ENCODE measurements at places on chromosomes 7 and 10.

GRCh38 chr10:5566614-5567013 lies 41.9 kb downstream of the CALML3 start:
- peak; percentile 96 for DNase-seq

GRCh38 chr10:108566316-108567107 lies 1356.8 kb downstream of the XPNPEP1 start:
- DNase-seq: no peak

GRCh38 chr10:3720228-3721019 lies 64.6 kb downstream of the KLF6 start:
- peak; percentile 93 for DNase-seq

GRCh38 chr7:11579141-11579540 lies 252.9 kb downstream of the THSD7A start:
- no peak for DNase-seq

- DNase-seq: peak; percentile 52
Observed at GRCh38 chr10:87093632-87094372, 841 bp downstream of the GLUD1 start.

GRCh38 chr10:93768892-93769291 lies 11.2 kb downstream of the LGI1 start:
- no peak for DNase-seq

DNA sequence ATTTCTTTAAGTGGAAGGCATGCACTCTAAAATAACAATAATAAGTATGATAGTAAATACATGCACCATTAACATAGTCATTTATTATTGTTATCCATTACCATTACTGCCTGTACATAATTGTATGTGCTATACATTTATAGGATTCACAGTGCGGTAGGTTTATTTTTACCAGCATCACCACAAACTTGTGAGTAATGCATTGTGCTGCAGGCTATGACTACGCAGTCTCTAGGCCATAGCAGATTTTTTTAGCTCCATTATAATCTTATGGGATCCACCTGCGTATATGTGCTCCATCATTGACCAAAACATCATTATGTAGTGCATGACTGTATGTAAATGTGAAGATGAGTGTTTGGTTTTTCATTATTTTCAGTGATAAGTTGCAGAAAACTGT lies 160.0 kb downstream of the LRRC4 start:
- no peak for DNase-seq

GRCh38 chr7:74226633-74227032 lies 16.8 kb downstream of the LAT2 start:
- DNase-seq: no peak

- no peak for DNase-seq
Observed at GRCh38 chr10:36050763-36051499, 408.8 kb upstream of the FZD8 start.

DNA sequence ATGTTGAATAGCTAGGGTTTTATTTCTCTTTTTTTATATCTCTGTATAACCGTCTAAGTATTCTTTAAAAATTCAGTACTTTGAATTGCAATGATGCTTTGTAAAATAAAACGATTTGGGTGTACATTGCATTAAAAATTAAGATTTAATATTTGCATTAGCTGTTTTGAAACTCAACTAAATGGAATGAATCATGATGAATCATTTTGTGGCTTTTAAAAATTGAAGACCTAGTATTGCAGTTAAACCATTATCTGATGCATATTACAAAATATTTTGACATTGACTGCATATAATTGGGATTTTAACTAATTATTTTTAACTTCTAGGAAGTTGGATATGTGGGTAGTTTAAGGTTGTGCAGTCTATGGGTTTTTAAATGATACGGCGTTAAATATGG lies 314.0 kb downstream of the CDK14 start:
- peak; percentile 48 for DNase-seq

- no peak for DNase-seq
Observed at GRCh38 chr10:31816318-31816717, 112.3 kb downstream of the ARHGAP12 start.

- DNase-seq: no peak
Observed at GRCh38 chr10:102670871-102671434, 26.7 kb downstream of the TRIM8 start.

GRCh38 chr10:117830205-117830604 lies 216.5 kb downstream of the RAB11FIP2 start:
- DNase-seq: no peak

DNA sequence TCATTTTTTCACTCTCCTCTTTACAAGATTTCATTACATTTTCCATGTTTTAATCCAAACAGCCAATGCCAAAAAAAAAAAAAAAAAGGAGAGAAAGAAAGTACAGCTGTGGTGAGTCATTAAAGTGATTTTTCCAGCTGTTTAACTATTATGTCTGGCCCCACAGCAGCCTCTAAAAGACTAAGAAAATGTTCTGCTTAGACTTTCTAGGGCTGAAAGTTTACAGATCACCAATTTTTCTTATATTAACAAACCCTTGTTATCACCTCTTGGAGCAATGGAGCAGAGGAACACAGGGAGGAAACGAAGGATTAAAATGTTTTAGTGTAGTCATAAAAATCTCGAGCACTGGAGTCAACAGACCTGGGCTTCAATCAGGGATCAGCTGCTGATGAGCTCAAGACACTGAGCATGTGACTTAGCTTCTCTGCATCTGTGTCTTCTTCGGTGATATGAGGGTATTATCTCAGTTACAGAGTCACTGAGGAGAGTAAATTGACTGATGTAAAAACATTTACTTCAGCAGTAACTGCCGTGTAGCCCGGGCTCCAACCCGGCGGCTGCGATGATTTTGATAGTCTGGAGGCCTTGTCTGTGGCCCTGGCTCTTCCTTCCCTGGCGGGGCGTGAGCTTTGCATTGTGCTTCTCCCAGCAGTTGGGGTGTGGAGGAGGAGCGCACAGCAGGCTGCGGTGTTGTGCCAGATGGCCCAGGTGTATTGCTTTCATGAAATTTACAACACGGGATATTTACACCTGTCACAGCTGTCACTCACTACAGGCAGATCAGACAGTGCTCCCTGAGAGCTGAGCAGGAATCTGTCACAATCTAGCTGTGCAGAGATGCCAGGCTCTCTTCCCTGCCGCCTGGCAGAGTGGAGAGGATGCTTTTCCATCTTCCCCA lies 298.3 kb upstream of the FZD8 start:
- no peak for DNase-seq

DNA sequence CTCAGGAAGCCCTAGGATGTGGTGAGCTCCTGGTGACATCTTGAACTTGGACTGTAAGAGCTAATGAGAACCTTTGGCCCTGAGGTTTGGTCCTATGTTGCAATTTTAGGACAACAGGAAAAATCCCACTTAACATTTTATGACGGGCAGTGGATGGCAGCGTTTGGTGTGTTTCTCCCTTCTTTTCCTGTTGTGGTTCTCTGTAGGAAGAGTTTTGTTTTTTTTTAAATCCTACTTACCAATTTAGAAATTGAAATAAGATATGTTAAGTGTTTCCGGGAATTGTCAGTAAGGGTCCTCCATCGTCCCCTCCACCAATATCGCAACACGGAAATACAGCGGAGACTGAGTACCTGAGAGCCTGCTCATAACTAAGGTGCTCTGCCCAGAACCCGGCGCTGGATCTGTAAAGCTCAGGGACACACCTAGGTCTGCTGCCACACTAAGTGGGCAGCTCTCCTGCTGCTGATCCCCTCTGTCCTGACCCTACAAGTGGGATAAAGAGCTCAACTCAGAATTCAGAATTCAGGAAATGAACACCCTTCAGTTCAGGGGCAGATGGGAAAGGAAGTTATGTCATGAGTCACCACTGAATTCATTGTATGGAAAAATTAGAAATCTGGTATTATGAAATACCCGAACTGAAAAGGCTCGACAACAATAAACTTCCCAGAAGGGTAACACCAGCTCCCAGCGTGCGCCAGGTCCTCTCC lies 9.1 kb upstream of the PROSER2 start:
- peak; percentile 63 for DNase-seq

- DNase-seq: no peak
Observed at GRCh38 chr7:1096156-1097119, 8.5 kb downstream of the GPER1 start.

DNA sequence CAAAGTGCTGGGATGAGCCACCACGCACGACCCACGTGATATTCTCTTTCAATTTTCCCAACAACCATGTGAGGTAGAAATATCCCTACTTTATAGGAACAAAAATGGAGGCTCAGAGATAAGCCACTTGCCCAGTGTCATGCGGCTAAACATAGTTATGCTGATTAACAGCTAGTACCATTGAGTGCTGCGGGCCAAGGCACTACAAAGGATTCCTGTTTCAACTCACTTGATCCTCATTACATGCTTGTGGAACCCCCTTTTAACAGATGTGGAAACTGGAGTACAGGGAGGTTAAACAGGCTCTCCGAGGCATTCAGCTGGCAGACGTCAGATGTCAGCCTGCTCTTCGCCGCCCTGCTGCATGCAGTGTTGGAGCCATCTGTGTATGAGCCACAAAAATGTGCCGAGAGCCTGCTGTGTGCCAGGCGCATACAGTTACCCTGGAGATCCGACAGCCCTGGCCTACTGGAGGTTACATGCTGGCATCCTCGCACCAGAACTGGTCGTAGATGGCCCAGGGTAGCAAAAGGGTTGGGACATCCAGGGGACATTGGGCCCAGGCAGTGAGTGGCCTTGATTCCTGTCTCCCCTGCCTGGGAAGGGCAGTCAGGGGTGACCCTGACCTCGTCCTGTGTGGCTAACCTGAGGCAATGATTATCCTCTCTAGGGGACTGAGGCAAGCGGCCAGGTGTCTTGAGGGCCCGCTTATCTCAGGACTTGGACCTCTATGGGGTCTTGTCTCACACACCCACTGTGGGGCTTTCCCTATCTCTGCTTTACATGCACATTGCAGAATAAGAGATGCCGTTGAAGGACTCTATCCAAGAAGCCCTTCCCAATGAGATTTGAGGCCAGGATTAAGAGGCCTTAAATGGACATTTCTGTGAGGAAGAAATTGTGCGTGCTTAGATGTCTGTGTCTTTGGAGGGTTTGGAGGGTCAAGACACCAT lies 18.5 kb upstream of the SRGN start:
- DNase-seq: no peak

- DNase-seq: peak; percentile 22
Observed at GRCh38 chr7:85489498-85489897, 302.6 kb upstream of the SEMA3D start.

DNA sequence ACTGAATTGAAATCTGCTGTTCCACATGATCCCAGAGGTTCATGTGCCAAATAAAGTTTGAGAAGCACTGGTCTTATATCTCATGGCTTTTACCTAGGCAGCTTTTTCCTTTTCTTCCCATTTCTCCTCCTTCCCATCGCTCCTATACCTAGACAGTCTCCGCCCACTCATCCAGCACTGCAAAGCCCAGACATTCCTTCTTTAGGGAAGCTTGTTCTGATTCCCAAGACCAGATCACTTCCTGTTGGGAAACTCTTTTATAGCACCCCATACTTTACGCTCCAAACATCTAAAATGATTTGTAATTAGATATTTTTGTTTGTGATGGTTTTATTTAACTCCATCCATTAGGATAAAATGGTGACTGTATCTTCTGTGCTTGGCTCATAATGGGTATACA lies 75.9 kb downstream of the BMPER start:
- DNase-seq: no peak

- no peak for DNase-seq
Observed at GRCh38 chr7:986766-987751, 4.1 kb downstream of the CYP2W1 start.

DNA sequence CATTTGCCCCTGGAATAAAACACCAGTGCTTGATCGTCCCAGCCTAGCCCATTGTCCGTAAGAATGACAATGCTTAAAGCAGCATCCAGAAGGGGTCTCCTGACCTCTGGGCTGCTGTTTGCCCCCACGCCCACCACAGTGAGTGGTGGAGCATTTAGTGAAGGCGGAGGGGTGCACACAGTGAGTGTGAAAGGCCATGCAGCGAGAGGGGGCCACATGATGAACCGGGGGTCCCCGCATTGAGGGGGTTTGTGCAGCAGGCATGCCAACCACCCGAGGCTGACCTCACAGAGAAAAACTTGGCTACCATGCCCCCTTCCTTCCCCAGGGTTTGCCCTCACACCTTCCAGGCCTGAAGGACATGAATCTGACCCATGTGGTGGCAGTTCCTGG lies 28.4 kb downstream of the CPXM2 start:
- no peak for DNase-seq

- no peak for DNase-seq
Observed at GRCh38 chr7:156257904-156258303, 382.7 kb upstream of the RNF32 start.

GRCh38 chr7:74302745-74303221 lies 13.6 kb downstream of the CLIP2 start:
- DNase-seq: no peak

DNA sequence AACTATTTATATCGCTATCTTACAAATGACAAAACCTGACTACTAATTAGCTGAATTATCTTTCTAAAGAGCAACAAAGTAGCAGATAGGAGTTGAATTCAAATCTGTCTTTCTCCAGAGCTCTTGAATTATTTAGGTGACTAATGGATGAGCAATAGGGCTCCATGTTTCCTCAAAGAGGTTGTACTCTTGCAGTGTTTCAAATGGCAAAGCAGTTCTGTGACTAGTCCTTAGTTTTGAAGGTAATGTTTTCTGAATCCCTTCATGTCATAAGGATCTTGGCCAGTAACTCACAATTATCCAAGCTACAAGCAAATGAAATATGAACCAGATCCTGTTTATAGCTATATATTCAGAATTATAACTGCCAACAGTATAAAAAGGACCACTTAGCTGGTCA lies 999.7 kb downstream of the NRG3 start:
- peak; percentile 6 for DNase-seq

DNA sequence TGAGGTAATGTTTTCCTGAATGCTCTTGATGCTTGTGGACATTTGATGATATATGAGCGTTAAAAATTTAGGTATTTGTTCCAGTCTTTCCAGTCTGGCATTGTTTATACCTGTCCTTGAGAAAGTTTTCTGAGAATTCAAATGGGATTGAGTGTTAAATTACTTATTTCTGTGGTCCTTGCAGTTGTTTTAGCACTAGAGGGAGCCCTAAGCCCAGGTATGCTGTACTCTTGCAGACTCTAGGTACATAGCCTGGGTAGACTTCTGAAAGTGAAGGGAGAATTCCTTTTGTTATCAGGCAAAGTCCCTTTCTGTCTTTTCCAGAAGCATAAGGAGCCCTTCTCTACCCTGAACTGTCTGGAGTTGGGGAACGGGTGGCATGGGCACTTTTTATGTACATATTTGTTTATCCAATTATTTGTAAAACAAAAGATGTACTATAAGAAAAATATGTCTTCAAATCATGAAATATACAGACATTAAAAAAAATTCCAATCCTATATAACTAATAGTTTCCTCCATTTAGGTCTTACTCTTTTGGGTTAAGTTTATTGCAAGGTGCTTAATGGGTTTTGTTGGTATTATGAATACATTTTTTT lies 262.1 kb downstream of the ATRNL1 start:
- DNase-seq: peak; percentile 81

DNA sequence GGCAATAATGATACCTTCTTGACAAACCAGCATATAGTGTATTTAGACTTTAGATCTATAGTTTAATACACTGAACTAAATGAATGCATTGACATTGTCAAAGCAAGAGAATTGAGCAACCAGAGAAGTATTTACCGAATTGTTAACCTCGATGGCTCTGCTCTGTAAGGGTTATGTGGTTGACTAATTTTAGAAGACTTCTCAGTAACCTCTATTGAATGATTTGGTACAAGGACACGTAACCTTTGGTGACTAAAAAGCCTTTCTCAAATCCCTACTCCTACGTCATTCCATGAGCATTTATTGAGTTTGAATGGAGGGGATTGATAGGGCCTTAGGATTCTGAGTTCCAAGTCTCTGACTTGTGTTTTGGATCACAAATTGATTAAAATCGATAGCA lies 67.6 kb downstream of the MDFIC start:
- DNase-seq: no peak
